ENCODE measurements at places on chromosomes 7 and 10.

GRCh38 chr7:151615058-151615457 is 95.4 kb upstream of the RHEB start:
- no peak for DNase-seq

DNA sequence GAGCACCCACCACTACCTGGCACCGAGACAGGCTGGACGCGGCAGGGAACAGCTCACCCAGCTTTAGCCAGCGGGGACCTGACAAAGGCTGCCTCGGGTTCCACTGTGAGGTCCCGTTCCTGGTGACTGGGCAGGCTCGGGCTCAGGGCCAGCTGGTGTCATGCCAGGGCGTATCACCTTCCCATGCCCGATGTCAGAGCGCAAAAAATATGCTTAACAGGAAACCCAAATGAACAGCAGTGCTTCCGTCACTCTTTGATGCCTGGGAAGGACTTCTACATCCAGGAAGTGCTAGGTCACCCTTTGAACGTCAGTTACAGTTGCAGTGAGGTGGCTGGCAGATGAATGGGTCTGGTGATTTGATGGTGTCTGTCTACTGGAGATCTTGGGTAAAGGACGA is 106.0 kb downstream of the ADARB2 start:
- DNase-seq = no peak

- DNase-seq = no peak
Observed at GRCh38 chr10:112115781-112116385, 67.7 kb downstream of the GPAM start.

- no peak for DNase-seq
Observed at GRCh38 chr7:39394105-39394680, 172.0 kb upstream of the YAE1 start.

- no peak for DNase-seq
Observed at GRCh38 chr7:116632384-116632783, 39.6 kb upstream of the MET start.

- DNase-seq = no peak
Observed at GRCh38 chr10:129105266-129105665, 361.8 kb upstream of the MGMT start.

DNA sequence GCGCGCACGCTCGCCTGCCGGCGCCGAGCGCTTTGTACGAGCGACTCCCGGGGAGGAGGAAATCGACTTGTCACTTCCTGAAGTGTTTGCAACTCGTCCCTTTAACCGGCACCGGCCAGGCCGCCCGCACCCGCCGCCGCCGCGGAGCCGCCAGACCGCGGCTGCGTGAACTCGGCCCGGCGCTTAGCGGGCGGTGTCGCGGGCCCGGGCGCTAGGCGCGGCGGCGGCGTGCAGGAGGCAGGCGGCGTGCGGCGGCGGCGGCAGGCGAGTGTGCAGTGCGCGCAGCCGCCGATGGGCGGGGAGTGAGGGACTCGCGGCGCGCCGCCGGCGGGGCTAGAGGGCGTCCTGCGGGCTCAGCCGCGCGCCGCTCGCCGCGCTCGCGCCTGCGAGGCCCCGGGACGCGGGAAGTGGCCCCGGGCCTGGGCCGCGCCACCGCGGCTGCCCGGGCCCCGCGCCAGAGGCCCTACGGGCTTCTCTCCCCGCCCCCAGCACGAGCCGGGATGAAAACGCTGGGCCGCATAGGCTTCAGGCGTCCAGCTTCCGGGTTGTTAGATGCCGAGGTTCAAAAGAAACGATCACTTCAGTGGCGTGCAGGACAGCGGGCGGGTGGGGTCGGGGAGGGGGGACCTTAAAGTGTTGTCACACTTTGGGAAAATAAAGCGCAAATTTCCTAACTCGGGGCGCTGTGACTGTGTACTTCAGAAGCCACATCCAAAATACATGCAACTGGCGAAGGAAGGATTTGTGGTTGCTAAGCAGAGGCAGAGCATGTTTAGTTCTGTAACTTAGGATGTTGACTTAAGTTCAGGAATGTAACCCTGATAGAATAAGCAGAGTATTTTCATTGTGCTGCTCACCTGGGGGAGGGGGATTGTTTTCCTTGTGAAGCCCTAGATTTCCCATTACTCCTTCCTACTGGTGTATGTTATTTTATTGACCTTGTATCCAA is at the start of gene FAM53B:
Gene FAM53B (minus strand): TSS at position 277 of the 949 bp plus-strand sequence. CDS start 37,665 bp downstream, outside the sequence.
- DNase-seq = no peak

DNA sequence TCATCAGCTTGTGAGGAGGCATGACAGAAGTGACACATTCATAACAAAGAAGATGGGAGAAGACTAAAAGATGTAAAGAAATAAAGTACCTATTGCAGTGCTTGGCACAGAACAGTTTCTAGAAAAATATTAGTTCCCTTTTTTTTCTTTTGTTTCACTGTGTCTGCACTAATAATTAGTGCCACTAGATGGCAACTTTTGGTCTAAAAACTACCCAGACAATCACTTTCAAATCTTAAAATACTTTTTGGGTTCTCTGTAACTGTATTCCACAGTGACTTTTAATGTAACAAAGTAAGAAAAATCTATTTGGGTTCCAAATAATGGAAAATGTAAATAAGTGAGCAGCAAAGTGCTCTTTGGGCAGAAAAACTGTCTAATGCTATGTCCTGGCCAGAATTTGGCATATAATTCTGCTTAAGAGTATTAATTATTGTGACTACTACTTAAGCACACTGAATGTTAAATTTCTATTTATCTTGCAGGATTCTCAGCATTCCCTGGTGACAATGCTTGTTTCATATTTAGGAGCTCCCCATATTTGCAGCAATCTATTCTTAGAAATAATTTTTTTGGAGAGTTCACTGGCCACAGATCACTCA is 134.8 kb upstream of the KIF5B start:
- DNase-seq = no peak

DNA sequence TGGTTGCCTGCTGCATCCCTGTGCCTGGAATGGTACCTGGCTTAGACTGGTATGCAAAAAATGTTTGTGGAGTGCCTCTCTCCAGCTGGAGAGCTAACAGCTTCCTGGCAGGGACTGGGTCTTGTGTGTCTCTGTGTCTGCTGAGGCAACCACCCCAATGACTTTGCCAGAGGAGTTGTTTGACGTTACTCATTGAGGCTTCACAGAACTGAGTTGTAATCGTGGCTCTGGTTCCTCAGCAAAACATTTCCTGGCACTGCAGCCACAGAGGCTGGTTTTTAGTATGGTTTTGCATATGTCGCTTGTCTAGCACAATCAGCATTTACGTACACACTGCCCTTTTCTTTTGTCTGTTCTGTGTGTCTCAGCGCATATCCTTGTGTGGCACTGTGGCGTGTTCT is 7.5 kb downstream of the ZNF282 start:
- DNase-seq = no peak

DNA sequence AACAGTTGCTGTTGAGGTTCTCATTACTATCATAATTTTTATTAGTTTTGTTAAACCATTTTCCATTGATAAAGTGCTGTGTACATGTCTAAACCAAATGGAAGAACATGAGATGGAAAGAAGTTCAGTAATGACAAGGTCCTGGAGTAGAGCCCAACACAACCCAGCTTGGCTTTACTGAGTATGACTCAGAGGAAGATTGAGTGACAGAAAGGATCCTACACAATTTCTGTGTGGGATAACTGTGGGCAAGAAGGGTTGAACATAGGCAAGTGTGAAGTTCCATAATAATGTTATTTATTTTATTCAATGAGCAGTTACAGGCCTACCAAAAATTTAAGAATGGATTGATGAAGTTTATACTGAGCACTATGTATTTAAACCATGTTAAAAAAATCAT is 15.9 kb downstream of the PRKG1 start:
- no peak for DNase-seq

- DNase-seq = no peak
Observed at GRCh38 chr10:75009426-75009825, 102.0 kb upstream of the SAMD8 start.

GRCh38 chr10:19772972-19773371 is 43.3 kb upstream of the PLXDC2 start:
- DNase-seq = no peak

GRCh38 chr7:24669971-24670591 is 87.2 kb downstream of the GSDME start:
- no peak for DNase-seq

- DNase-seq = no peak
Observed at GRCh38 chr10:103476046-103476768, 2.8 kb downstream of the CALHM3 start.

DNA sequence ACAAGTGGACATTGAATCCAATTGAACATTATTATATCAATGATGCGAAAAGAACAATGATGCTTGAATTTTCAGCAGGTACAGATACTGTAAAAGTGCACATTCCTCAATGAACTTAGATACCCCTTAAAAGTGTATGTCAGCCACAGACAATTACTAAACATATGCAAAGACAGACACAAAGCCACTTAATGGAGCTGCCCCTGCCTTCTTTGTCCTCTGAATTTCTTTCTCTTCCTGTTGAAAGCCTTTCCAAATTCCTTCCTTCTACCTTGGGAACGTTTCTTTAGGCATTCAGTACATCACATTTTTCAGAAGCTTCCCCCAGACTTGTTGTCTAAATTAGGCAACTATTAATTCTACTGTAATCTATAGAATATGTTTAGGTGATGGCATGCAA is 706.8 kb upstream of the MBL2 start:
- no peak for DNase-seq

- DNase-seq = no peak
Observed at GRCh38 chr7:72077786-72078185, 334.4 kb downstream of the CALN1 start.

- DNase-seq = no peak
Observed at GRCh38 chr7:11141541-11141940, 167.9 kb downstream of the PHF14 start.

- no peak for DNase-seq
Observed at GRCh38 chr10:93066544-93066913, 5.9 kb downstream of the CYP26C1 start.

- DNase-seq = no peak
Observed at GRCh38 chr10:114973997-114974396, 36.0 kb downstream of the TRUB1 start.

- no peak for DNase-seq
Observed at GRCh38 chr7:35565927-35566326, 129.0 kb downstream of the HERPUD2 start.

DNA sequence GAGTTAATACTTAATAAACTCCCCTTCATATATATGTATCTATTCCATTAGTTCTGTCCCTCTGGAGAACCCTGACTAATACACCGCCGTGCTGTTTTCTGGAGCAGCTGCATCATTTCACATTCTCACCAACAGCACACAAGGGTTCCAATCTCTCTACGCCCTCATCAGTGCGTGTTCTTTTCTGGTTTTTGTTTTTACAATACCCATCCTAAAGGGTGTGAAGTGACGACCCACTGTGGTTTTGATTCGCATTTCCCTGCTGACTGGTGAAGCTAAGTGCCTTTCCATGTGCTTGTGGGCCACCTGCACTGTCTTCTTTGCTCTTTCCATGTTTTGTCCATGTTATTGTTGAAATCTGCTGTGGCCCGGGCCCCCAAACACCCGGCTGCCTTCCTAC is 11.0 kb upstream of the INSIG1 start:
- no peak for DNase-seq

DNA sequence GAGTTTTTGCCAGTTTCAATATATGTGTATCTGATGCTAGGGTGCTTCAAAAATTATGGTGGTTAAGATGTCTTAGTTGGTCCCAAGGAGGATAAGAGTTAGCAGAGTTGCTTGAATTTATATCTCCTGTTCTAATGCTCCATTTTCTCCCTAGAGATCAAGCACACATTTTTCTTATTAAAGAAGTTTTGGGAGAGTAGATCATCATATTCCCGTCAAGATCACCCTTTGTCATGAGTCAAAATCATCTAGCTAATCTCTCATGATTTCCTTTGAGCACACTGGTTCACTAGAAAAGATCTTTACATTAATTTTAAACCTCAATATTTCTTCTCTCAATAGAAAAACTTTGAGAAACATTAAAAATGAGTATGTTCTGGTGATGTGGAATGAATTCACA is 429.9 kb upstream of the SEMA3A start:
- no peak for DNase-seq

DNA sequence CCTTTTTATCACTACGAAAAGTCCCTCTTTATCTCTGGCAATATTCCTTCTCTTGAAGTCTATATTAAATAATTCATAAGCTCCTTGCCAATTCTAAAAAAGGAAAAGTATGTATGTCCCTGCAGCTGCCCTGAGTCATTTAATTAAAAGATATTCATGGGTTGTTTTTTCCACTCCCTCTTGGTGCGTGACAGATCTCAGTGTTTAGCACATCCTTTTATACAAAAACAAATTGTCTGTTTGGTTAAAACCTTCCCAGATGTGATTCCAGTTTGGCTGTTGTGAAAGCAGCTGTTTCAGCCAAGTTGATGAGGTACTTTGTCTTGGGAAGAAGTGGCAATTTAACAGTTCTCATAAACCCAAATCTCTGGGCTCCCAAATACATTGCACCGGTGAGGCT is 33.8 kb upstream of the PRLHR start:
- no peak for DNase-seq

DNA sequence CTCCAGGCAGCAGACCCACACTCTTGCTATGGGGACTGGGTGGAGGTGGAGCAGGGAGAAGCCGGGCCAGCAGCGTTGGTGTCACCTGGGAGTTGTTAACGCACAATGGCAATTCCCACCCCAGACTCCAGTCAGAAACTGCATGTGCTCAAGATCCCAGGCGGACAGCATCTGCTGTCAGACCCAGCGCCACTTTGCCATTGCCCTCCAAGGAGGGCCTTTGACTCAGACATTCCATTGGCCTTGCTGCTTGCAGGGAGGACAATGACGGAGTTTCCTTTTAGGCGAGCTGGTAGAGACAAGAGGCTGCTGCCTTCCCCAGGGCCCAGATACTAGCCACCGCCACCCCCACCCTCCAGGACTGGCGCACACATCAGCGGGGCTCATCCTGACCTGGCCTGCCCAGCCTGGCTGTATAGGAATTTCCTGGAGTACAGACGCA is 34.5 kb downstream of the ZNF775 start:
- no peak for DNase-seq

DNA sequence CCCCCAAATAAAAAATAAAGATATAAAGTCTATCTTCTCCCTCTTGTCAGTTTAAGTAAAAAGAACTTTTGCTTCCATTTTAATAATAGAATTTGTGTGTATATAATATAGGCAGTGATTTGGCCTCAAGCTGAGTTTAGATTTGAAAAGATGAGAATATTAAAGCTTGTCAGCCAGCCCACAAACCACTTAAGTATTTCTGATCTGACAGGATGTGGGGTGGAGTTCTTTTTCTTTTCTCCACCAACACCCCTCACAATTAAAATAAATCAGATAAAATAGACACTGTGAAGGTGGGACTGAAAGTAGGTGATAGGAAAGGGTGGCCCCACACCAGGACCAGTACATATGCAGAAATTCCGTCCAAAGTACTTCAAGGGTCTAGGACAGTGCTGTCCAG is 714.1 kb downstream of the AUTS2 start:
- DNase-seq = no peak

GRCh38 chr10:61793760-61794703 is 107.5 kb upstream of the ARID5B start:
- DNase-seq = no peak

GRCh38 chr10:132514821-132515520 is 22.6 kb upstream of the INPP5A start:
- no peak for DNase-seq

- no peak for DNase-seq
Observed at GRCh38 chr10:103799341-103799740, 56.0 kb downstream of the SH3PXD2A start.

- DNase-seq = no peak
Observed at GRCh38 chr7:28318101-28318762, 94.1 kb upstream of the CREB5 start.

All from HS-27A (cell line).